ENCODE measurements at places on chromosomes 2 and 18. TPM values are rescaled to one million over a fixed set of nuclear protein-coding genes. Genes with fewer than 3 reads are reported as not detected.

Gene CNTNAP5
- 0.25 TPM for total RNA-seq

Gene TTN
- under 0.01 TPM for total RNA-seq

Gene ANKMY1
- 30.8 TPM for total RNA-seq

Gene RBM44
- 1.2 TPM for total RNA-seq

Gene SLC23A3
- 2.7 TPM for total RNA-seq

Gene DSG1
- total RNA-seq = 16.2 TPM

Gene HOXD3
- not detected for total RNA-seq

Gene CASP8
- total RNA-seq = 114 TPM

Gene LINC00305
- total RNA-seq = 5.1 TPM

GRCh38 chr2:49045083-49045482 is 109.2 kb downstream of the FSHR start:
- no peak for DNase-seq

GRCh38 chr2:39786761-39787522 is 7.9 kb upstream of the THUMPD2 start:
- DNase-seq = no peak

DNA sequence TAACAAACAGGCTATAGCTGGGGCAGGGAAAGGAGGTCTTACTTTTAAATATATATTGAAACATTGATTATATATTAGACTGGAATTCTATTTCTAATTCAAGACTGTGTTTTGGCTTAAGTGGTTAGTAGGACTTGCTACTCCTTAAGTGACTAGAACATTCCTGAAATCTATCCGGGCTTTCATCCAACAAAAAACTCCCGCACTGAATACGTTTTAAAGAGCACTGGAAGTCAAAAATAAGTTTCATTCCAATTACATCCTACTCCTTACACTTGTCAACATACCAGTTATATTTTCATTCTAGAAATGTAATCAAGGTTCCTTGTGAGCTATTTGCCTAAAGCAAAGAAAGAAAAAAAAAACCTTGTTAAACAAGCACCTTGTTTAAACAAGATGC is 204.6 kb downstream of the SP3 start:
- no peak for DNase-seq

GRCh38 chr18:68284236-68284780 is 430.6 kb downstream of the TMX3 start:
- no peak for DNase-seq

DNA sequence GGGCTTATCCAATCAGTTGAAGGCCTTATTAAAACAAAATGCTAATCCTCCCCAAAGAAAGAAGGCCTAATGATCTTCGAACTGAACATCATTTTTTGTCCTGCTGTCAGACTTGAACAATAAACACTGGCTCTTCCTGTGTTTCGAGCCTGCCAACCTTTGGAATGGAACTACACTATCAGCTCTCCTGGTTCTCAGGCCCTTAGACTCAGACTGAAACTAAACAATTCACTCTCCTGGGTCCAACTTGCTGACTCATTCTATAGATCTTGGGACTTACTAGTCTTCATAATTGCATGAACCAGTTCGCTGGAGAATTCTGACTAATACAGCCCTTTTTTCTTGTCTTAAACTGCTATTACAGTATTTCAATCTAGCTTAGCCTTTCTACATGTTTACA is 235.2 kb downstream of the LNPK start:
- no peak for DNase-seq

GRCh38 chr2:38064801-38065501 is 11.0 kb downstream of the CYP1B1 start:
- DNase-seq = no peak

GRCh38 chr2:223853425-223853837 is 16.0 kb upstream of the AP1S3 start:
- no peak for DNase-seq

- no peak for DNase-seq
Measured at GRCh38 chr2:240648155-240648649, 22.9 kb downstream of the GPR35 start.

DNA sequence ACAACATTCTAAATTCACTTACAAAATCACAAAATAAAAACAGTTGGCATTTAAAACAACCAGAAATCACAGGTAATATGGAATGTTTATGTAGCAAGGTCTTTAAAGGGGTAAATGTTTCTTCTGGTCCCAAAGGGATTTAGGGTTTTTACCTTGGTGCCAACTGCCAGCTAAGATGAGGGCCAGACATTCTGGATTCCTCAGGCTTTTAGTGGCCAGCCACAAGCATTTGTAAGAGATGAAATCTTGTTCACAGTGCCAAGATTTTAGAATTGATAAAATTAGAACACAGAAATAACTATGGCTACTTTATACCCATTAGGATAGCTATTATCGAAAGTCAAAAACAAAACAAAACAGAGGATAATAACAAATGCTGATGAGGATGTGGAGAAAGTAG is 60.4 kb upstream of the CDKL4 start:
- no peak for DNase-seq

DNA sequence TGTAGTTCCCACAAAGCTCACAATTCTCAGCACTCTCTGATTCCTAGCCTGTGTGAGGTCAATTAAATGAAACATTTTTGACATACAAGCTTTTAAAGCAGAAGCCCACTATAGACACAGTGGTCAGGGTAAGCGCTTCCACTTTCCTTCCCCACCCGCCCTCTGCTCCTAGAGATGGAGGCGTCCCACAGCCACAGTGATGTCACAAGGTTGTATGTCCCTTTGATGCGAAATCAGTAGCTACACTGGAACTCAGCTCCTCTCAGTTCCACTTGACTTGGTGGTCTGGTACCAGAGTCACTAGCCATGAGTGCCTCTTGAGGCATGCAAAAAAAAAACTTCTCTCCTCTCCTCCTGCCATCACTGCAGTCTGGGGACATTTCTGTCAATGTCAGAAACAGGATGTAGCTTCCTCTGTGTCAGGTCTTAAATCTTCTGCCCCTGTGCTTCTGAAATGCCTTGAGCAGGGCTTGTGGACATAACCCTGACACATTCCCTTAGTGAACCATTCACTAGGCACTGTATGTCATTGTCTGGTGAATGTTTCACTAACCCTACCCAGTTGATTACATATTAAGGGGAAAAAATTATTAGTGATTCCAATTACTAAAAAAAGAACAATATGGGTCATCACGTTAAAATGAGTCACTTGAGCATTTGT is 7.8 kb downstream of the SULT1C4 start:
- no peak for DNase-seq

DNA sequence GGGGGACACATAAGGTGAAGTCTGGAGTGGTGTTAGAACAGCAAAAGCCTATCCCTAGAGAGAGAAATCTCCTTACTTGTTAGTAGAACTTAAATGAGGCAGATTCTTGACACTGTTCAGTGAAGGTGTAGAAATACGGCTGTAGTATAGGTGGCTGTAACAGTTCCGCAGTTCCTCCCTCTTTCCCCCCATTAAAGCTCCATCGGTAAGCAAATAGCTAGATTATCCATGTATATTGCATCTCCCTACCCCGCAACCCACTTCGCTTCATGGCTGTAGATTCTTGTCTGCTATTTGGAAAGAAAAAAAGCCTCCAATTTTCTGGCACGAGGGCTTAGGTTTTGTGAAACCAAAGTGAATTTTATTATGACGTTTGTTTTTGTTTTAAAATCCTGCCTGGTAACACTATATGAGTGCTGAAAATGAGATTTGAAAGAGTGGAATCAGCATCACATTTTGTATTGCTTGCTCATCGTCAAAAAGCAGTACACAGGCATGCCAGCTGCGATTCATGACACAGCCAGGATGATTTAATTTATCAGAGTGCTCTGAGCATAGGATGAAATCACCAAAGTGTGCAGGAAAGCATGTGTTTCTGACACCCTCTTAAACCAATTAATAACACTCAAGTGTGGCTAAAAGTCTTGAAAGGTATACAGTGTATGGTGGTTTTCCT is 1.4 kb downstream of the FAM171B start:
- DNase-seq = peak; percentile 33

- no peak for DNase-seq
Measured at GRCh38 chr2:47741637-47742036, 41.3 kb upstream of the MSH6 start.

DNA sequence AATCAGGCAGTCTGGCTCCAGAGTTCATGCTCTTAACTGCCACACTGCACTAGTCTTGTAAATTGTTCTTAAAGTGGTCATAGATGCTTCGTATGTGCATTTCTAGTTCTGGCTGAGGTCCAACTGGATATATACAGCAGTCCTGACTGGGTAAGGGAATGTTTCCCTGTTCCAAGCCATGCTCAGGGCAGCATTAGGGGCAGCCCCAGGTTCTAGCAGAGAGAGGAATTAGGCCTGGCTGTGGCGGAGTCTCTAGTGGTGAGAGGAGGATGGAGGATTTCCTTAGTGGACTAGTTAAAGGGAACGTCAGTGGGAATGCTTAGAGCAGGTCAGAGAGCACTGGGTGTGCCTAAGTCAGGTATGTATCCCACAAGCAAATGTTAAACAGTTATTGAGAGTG is 28.0 kb downstream of the UBE2E3 start:
- DNase-seq = no peak

DNA sequence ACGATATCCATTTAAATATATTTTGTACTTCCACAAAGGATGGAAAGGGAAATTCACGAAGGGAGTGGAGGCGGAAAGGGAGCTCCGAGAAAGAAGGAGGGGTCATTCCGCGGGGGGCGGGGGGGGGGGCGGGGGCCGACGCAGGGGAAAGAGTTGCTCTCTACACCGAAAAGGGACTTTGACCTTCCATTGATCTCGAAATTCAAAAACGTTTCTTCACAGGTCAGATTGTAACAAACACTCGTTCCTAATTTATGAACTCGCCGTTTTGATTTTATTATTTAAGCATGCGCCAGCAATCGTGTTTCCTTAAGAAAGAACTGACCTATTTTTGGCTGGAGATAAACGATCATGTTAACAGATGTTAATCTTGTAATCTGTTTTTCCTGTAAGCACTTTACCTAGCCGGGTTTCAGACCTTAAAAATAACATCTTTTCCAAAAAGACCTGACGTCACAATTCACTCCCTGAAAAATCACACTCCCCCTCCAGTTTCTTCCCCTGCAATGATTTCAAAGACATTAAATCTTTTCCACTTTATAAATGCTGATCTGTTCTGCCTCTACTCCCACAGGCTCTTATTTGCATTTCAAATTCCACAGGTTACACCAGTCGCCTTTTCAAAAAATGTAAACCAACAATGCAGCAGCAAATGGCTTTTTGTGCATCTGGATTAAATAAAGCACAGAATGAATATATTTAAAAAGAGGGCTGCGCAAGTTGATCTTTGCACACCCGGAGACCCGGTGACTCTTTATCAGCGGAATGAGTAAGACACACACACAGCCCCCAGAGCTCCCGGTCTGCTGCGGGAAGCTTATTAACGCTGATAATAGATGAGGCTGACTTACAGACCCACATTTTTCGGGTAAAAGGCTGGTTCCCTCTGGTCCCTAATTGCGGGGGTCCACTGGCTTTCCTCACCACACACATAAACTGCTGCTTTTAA is 1.6 kb downstream of the ZNF516 start:
- DNase-seq = peak; percentile 94

DNA sequence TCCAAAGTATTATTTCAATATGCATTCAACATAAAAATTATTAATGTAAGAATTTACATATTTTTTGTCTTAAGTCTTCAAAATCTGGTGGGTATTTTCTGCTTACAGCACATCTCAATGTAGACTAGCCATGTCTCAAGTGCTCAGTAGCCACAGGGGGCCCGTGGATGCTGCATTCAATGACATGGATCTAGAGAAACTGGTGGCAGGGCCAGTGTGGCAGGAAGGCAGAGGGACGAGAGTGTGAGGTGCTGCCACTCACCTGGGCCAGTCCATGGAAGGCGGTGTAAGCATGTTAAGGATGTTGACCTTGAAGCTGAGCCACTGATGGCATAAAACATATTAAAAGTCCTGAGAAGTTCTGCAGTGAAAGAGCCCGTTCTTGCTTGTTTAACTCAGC is 6.2 kb upstream of the LIPG start:
- DNase-seq = no peak

DNA sequence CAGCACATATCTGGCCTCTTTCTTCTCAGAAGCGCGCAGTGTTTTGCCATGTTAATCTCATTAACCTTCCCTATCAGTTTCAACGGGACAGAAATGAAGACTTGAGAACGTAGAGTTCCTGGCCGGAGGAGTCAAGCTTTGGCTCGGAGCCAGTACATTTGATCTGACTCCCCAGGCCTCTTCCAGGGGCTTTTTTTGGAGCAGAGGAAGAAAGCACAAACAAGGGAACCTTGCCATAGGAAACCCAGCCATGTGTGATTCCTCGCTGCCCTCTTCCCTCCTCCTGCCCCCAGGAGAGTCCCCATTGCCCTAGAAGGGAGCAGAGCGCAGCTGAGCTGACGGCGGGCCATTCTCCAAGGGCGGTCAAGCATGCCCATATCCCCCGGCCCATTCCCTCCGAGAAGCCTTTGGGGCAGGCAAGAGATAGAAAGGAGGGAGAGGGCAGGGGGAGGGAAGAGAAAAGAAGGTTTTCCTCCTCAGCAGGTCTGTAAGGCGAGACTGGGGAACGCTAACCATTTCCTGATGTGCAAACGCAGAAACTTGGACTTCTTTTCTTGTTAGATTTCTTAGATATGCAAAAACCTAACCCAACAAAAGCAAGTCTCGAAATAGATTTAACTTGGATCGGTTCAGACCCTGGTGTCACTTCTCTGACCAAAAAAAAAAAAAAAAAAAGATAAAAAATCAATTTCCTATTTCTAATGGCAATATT is 63.7 kb upstream of the POU3F3 start:
- DNase-seq = no peak

DNA sequence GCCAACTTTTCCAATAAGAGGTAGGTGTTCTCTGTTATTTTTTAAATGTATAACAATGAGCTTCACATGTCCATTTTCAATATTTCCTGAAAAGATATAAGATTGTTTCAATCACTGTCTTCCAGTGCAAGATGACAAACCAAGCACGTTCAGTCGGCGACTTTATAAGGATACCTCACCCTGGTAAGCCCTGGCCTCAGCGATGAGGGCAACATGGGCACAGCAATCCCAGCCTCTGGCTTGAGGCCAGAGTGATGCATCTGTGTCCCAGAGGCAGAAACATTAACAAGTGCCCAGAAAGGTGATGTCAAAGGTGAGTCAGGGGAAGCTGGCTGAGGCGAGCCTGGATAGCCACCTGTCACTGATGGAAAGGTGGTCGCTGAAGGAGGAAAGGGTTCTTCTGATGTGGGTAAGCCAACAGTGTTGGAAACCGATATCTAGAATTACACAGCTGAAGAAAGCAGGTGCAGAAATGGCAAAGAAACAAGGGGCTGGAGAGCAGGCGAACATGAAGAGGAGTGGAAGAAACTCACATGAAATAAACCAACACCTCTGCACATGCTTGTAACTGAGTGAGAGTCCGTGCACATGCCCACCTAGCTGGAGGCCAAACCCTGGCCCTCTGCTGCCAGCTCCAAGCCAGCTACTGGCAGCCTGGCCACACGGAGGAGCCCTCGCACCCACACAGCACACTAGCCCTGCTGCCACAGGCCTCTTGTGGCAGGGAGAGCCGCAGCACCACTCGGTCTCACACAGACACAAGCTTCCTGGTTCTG is 65.5 kb downstream of the FBXO15 start:
- peak; percentile 89 for DNase-seq

- DNase-seq = no peak
Measured at GRCh38 chr2:210421916-210422315, 54.6 kb downstream of the LANCL1 start.

DNA sequence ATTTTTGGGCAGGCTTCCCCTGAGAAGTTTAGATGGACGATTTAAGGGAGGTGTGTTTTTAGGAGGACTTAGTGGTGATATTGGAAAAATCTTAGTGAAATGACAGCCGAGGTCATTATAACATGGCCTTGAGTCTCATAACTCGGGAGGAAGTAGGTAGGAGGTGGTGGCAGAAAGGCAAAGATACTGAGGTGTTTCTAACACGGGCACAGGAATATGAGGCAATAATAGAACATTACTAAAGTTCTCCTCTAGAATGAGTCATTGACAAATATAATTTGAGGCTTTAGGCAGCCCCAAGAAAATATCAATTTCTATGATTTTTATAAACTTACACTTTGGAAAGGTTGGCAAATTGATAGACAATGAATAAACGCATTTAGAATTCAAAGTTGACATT is 146.1 kb upstream of the ZEB2 start:
- DNase-seq = no peak

All from Karpas-422 (cell line).